Retina (tissue), 1 donor: ENCODE measurements at places on chromosomes 2 and 18.

DNA sequence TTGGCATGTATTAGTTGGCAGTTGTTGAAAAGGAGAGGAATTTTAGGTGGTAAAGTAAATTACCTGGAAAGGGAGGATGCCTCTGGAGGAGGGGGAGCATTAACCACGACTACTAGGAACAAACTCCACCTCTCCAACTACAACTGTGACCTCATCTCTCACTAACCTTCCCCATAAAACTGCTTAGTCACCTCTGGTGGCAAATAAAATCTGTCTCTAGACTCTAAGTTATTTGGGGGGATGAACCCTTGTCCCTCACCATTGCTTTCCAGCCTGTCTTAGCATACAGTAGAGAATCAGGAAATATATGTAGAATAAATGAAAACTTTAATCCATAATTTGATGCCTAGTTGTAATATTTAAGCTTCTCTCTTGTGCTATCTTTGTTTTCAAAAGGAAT lies 27.6 kb upstream of the MYO1B start:
- DNase-seq, result no peak

GRCh38 chr2:43132683-43133301 lies 93.6 kb downstream of the ZFP36L2 start:
- DNase-seq, result no peak

DNA sequence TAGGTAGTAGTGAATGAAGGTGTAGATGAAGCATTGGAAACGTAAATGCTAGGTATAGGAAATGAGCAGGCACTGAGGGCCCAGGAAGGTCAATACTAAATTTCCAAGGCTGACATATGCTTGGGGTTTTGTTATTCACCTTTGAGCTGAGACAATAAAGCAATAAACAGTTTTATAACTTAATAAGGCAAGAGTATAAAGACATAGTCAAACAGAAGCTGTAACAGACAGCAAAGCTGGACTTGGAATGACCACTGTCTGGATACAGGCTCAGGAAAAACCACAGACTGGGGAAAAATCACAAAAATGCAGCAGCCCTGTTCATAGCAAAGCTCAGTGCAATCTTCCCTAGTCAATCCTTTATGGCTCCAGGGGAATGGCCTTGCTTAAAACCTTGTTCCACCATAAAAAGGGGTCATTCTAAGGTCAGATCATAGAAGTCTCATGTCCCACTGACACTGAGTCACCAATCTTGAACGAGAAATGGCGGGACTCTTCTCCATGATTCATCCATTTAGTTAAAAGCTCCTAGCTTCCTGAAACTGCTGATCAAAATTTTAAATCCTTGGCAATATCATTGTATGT lies 493.3 kb downstream of the CMPK2 start:
- peak; percentile 24 for DNase-seq

GRCh38 chr2:174830561-174830960 lies 66.3 kb upstream of the CHRNA1 start:
- DNase-seq, result no peak

- DNase-seq, result no peak
Observed at GRCh38 chr18:26089293-26090129, 902 bp downstream of the SS18 start.

DNA sequence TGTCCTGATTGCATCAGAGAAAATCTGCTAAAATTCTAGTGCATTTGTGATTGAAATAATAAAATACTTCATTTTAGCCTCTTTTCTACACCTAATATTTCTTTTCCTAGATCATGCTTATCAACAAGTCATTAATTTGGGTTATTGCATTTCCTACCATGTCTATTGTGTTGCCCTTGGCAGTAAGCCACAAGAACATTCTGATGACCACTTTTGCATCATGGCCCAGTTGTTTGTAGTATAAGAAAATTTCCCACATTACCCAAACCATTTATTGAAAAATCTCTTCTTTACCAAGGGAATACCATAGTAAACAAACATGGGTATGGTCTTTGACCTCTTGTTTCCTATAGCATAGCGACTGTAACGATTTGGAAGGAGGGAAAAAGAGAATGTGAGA lies 76.3 kb downstream of the R3HDM1 start:
- no peak for DNase-seq

GRCh38 chr2:121907928-121908327 lies 152.5 kb downstream of the TSN start:
- peak; percentile 59 for DNase-seq

- DNase-seq, result no peak
Observed at GRCh38 chr2:165777522-165778186, 16.4 kb downstream of the GALNT3 start.

DNA sequence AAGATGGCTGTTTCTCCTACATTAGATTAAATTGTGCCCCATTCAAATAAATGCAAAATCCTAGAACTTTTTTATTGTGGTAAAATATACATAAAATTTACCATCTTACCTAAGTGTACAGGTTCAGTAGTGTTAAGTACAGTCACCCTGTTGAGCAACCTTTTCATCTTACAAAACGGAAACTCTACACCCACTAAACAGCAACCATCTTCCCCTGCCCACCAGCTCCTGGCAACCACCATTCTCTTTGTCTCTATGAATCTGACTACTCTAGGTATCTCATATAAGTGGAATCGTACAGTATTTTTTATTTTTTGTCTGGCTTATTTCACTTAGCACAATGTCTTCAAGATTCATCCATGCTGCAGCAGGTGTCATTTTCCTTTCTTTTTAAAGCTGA lies 53.0 kb downstream of the ASXL2 start:
- DNase-seq, result no peak

GRCh38 chr2:8456151-8457091 lies 225.4 kb upstream of the ID2 start:
- peak; percentile 28 for DNase-seq

GRCh38 chr18:8522756-8523155 lies 86.5 kb upstream of the RAB12 start:
- DNase-seq, result no peak

DNA sequence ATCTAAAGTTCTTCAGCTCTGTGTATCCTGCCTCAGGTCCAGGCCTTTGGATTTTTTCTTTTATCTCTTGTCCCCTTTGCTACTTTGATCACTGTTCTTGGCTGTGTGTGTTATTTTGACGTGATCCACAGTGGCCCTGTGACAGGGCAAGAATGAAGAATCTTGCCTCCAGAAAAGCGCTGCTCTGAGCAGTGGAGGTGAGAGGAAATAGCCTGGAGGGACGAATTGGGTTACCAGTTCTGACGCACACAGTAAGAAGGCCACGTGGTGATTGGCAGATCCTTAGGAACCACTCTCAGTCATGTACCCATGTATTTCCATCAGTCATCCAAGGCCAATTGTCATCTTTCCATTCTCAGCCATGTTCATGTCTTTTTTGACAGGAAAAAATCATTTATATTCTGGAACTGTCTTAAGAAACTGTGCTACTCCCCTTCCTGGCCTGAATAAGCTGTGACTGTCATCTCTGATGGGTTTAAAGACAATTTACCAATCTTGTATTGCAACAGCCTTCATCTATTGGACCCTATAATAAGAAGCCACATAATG lies 47.6 kb downstream of the MAPK4 start:
- DNase-seq, result no peak
